ENCODE measurements at places on chromosomes 3 and 15.

DNA sequence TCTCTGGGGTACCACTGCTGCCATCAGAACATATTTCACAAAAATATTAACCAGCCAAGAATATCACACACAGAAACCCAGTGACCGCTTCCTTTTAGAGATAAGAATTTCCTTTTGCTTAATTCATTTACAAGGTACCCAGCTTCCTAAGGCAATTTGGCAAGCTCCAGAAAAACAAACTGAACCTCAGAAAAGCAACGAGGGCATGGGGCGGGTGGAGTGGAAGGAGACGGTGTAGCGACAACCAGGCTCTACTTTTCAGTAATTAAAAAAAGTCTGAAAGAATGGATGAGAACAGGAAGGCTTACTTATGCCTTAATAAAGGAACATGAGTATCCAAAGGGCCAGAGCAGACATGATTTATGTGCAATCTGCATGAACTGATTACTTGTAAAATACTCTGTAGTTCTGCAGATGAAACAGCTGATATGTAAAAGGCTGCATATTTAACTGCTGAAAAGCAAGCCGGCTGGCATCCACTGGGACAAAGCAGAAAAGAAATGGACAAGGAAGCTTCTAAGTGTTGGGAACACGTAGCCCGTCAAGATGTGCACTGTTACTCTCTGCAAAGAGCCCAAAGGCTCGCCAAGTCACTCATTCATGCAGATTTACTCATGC is 18.6 kb downstream of the RFTN1 start:
- no peak for DNase-seq

DNA sequence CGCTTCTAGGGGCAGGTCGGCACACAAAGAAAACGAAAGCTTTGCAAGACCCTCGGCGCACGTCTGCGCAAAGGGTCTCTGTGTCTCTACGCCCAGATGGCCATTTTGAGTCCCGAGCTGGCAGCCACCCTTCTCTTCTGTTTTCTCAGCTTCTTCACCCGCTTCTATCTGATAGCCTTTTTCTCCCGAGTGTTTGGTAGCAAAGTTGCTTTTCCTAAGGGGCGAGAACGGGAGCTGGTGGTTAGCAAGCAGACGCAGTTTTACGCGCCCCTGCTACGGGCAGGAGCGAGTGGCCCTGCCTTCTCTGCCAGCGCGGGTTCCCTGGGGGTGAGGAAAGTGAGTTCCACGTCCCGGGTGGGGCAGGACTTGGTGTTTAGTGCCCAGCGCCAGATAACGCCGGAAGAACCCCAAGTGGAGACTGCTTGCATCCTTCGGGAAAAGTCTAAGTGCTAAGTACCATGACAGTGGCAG is 2.9 kb upstream of the MKRN2 start:
- DNase-seq: no peak

GRCh38 chr3:158103887-158104327 is 2.3 kb downstream of the SHOX2 start:
- no peak for DNase-seq

GRCh38 chr3:14254812-14255702 is 76.4 kb downstream of the LSM3 start:
- DNase-seq: no peak

DNA sequence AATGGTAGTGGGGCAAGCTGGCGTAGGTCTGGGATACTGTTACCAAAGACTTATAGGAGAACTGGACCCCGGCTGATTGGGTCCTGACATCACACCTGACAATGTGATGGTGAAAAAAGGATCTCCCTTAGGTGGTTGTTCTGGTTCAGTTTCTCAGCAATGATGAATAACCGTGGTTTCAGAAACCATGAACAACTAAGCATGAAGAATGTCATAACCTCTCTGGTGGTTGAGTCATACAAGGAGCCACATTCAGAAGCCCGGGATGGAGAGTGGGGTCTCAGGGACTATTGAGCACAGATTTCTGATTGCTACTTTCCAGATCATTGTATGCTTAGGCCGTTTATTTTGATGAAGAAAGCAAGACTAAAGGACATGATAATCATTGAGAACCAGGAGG is 17.4 kb downstream of the GPR160 start:
- DNase-seq: peak; percentile 47

- no peak for DNase-seq
Measured at GRCh38 chr15:23646165-23647000, 1.3 kb downstream of the MAGEL2 start.

DNA sequence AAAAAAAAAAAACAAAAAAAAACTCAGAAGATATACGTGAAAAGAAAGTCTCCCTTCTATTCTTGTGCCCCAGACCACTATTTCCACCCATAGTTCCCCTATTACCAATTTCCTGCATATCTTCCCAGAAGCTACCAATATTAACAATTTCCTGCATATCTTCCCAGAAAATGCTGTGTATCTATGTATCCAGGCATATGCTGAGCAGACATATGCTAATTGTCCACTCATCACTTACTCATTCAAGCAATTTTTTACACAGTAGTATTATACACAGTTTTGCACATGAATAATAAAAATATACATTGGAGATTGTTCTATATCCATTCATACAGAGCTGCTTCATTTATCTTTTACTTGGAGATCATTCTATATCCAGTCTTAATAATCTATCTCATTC is 12.6 kb upstream of the SLMAP start:
- DNase-seq: no peak

GRCh38 chr3:112755845-112756613 is 90.6 kb downstream of the CD200R1L start:
- DNase-seq: no peak

DNA sequence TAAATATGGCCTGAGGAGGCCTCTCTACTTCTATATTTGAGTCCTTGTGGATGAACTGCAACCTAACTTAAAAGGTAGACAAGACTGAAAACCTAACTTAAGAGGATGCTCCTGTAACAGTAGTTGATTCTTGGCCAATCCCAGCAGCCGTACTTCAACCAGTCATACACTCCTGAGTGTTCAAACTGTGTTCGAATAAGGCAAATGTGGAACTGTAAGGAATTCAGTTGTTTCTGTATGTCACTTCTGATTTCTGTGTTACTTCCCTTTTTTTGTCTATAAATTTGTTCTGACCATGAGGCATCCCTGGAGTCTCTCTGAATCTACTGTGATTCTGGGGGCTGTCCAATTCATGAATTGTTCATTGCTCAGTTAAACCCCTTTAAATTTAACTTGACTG is 20.5 kb downstream of the GALK2 start:
- no peak for DNase-seq

DNA sequence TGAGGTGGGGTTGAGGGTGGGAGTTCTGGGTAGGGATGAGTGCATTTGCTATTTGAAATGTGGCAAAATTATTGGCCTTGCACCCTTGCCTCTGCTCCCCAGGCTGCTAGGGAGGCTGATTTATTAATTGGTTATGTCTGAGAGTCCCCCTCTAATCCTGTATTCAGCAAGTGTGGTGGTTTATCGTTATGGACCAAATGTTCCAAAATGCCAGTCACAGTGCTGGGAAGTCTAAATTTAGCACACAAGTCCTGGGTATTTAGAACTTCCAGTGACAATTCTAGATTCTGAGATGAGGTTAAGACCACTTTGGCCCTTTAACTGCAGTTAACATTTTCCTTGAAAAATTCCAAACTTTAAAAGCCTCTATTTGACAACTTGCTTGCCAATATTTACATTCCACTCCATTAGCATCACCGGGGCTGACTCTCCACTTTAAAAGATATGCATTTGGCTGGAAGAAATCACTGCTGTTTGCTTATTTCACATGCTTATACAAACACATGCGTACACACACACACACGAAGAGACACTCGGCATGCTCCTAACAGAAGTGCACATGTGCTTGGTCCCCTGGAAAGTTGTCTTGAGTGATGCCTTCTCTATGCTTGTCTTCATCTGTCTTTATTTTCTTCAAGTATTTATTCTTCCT is 247.7 kb downstream of the IL20RB start:
- DNase-seq: no peak

- no peak for DNase-seq
Measured at GRCh38 chr15:58064082-58064979, 1.2 kb downstream of the ALDH1A2 start.

DNA sequence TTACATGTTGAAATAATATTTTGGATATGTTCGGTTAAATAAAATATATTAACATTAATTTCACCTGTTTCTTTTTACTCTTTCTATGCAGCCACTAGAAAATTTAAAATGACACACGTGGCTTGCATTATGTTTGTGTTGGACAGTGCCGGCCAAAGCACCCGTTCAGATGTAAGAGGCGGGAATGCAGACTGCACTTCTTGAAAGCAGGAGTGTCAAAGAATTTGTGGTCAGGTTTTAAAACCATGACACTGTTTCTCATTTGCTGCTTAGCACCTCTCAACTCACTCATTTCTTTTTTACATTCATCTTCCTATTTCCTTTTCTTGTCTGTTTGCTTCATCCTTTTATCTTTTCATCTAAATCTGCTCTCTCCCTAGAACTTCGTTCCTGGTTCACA is 35.3 kb upstream of the MINAR1 start:
- DNase-seq: no peak

DNA sequence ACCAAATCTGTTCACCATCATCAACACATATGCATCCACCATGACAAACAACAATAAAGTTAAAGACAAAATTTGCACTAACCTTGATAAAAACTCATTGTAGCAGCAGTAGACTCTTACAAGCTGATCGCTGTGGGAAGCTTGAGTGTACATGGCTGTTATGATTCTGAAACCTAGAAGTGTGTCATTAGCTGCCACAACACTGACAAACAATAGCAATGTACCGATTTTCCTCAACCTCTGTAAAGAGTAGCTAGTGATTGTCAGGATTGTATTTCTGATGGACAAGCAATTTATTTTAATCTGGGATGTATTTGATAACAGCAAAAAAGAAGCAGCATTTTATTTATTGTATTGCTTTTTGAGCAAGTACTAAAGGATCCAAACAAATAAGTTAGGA is 1357.7 kb downstream of the ROBO1 start:
- no peak for DNase-seq

DNA sequence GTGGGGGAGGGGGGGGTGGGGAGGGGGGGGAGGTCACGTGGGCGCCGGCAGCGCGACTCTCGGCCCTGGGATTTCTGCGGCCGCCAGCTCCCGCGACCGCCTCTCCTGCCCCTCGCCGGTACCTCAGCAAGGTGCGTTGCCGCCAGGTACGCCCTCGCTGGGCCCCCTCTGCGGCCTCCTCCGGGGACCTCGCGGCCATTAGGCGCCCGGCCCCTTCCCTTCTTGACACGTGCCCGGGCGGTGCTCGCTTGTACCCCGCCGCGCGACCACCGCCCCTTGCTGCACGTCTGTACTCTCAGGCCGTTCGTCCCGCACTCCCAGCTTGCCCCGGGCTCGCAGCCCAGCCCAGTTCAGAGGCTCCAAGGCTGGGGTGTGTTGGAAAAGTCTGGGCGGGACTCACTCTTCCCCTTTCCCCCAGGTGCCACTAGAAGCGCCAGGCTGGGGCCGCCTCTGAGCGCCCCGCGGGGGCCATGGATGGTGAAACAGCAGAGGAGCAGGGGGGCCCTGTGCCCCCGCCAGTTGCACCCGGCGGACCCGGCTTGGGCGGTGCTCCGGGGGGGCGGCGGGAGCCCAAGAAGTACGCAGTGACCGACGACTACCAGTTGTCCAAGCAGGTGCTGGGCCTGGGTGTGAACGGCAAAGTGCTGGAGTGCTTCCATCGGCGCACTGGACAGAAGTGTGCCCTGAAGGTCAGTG is at the start of gene MAPKAPK3:
MAPKAPK3 (plus strand) TSS at position 56 of the 696 bp plus-strand sequence; CDS start at position 471, 415 bp downstream.
- no peak for DNase-seq

GRCh38 chr3:151015767-151016477 is 43.4 kb upstream of the CLRN1 start:
- no peak for DNase-seq

GRCh38 chr15:82774496-82774895 is 31.4 kb downstream of the FSD2 start:
- no peak for DNase-seq

DNA sequence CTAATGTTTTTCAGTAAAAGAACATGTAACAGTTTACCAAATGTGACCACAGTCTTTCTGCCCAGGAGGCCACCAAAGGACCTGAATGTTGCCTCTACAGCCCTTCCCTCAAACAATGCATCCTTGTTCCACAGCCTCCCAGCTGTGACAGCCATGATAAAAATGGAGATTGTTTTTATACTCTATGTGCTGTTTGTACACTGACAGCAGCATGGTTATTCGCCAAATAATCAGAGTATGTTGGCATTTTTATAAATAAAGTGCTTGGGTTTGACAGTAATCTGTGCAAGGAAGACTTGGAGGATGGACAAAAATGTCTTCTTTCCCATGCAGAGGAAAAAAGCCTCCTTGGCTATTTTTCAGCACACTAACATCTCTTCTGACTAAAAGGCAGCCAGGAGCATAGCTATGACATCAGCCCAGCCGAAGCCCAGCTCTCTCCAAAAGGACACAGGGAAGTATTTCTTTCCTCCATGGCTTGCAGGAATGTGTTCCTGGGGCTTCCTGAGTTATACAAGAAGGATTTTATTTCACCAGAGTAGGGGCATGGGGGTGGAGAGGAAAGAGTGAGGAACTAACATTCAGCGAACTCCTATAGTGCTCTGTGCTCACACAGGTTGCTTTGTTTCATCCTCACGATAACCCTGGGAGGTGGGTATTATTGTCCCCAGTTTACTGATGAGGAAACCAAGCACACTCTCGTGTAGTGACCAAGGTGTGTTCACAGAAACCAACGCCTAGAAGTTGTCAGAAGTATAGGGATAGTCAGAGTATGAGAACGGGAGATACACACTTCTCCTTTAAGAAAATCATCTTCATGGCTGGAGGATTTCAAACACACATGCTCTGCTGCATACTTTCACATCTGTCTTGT is 339.7 kb downstream of the MECOM start:
- DNase-seq: no peak
